ENCODE measurements at places on chromosomes 12 and 14.

DNA sequence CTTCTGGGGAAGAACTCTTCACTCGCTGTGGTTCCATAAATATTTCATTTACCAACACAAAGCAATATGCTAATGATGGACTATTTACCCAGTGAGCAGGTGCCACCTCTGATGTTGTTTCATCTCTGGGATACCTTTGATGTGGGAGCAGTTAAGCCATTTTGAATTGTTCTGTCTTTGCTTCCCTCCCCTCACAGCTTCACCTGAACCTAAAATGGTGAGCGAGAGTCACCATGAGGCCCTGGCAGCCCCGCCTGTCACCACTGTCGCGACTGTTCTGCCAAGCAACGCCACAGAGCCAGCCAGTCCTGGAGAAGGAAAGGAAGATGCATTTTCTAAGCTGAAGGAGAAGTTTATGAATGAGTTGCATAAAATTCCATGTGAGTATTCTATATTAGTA, 352.7 kb downstream of the SYT1 start:
- no peak for DNase-seq

GRCh38 chr12:40560848-40561247, 131.4 kb upstream of the CNTN1 start:
- DNase-seq: no peak

DNA sequence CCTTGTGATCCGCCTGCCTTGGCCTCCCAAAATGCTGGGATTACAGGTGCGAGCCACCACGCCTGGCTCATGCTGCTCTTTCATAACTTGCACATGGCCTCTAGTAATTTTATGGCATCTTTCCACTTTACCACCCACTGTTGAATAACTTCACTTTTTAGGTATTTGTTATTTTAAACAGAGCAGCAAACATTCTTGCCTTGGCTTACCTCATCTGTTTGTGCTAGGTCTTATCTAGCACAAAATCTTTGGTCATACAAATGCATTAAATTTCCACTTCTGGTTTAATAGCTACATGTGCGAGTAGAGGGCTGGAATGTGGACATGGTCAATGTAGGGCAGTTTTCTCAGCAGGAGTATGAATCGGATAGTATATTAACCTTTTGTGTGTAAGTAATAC, 38.8 kb upstream of the ATF7IP start:
- no peak for DNase-seq

- no peak for DNase-seq
These were observed 93.7 kb downstream of the TESC start for GRCh38 chr12:117005417-117006046.

DNA sequence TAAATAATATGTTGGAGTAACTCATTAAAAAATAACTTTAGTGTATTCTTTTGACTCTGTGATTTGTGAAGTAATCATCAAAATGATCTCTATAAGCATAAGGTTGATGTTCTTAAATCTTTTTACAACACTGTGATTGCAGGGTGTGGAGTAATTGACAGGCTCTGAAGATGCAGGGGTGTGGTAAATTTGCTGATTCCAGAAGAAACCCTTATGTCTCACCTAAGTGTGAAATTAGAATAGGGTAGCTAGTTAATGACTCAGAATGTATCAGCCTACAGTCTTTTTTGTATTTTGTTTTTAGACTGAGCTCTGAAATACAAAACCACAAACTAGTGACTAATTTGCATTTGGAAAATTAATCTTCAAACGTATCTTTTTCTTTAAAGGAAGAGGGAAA, 5.9 kb downstream of the PRPF39 start:
- DNase-seq: no peak

- no peak for DNase-seq
These were observed 254.3 kb downstream of the MSRB3 start for GRCh38 chr12:65532764-65533163.

DNA sequence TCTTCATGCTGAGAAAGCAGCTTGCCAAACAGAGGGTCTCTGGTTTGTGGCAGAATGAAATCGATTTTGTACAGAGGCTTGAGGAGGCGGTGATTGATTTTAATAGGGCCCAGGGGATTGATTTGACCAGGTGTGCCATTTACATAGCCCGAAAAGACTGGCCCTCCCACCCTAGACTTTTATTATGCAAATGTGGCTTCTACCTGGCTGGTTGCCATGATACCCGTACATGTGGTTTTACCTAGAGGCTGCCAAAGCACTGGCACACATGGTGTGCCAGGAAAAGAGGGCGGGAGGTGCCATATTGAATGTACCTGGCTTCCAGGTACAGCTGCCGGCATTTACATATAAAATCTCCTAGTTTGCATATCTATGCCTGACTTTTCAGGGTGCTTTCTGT, 18.0 kb upstream of the GUCY2C start:
- DNase-seq: no peak

- DNase-seq: no peak
These were observed 34.0 kb downstream of the GRIN2B start for GRCh38 chr12:13947276-13947946.

DNA sequence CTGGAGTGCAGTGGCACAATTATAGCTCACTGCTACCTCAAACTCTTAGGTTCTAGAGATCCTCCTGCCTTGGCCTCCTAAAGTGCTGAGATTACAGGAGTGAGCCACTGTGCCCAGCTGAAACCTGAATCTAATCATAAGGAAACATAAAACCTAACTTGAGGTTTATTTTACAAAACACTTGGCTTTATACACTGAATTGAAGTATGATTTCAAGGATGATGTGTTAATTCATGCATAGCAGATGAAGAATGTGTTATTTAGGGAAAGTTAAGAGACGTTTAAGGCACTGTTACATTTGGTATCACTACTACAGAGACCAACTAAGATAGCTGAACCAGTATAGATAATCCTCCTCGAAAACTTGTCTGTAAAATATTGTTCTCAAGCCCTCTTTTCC, 6.4 kb downstream of the DICER1 start:
- no peak for DNase-seq

DNA sequence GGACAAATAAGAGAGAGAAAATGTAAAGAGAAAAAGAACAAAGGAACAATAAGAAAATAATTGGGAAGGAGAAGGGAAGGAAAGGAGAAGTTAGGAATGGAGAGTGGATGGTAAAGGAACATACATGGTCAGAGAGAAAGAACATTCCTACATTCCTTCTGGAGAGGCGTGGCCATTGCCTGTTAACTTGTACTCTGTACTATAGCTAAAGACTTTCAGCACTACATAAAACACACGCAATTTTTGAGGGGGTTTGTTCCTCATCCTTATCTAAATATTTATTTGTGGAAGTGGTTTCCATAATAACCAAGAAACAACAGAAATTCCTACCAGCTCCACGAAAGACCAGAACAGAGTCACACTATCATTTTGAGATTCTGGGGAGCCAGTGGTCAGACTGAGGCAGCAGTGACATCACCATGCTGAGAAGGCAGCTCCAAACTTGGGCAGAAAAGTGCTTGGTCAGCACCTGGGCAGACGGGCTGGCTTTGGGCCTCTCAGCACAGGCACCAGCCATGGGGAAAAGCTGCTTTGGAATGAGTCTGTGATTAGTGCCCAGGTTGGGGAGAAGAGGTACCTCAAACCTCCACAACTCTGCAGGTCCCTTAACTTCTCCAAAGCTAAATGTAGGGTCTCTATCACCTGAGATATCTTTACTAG, 125.9 kb upstream of the NTF3 start:
- DNase-seq: no peak
